Cerebellar nuclear complex (tissue), 1 donor: ENCODE measurements at places on chromosomes 16 and 17.

DNA sequence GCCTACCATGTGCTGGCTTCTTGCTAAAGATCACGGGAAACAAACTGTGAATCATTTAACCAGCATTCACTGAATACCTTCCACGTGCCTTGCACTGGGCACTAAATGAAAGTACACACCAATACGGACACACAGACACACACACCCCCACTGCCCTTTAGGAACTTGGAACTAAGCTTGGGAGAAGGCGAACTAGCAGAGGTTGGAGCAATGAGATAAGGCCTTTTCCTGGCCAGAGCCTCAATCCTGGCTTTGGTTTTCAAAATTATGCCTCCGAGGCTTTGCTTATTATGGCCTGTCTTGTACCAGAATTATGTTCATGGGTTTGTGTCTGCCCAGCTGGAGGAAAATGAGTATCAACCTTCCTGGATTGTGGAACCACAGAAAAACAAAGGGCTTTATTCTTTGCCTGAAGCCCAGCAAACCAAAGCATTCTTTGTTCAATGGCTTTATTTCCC is 32.3 kb downstream of the CPPED1 start:
- DNase-seq, result no peak

- DNase-seq, result no peak
Observed at GRCh38 chr16:35011-35677, 18.3 kb downstream of the POLR3K start.

DNA sequence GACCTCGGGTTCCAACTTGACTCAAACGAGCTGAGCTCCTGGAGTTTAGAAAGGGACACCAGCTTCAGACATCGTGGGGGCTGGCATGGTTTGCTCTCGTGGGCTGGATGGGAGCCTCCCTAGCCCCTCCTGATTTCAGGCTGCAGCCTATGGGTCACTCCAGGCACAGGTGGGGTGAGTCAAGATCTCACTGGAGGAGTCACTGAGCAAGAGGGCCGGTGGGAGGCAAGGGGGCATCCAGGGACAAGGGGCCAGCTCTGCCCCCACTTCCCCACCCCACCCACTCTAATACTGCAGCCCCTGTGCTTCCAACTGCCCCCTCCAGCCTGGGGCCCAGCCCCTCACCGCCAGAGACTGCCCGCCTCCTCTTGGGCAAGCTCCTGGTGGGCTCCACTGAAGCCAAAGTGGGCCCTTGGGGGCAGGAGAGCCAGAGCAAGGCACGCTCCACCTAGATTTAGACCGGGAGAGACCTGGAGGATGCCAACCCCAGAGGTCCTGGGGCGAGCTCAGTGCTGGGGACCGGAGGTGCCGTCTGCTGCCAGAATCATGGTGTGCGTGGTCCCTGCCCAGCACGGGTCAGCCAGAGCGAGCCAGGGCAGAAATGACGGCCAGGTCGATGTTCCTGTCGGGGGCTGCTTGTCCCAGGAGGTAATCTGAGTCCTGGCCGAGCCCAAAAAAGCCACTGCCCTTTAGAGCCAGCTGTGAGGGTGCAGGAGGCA is 6.4 kb downstream of the SLC16A3 start:
- no peak for DNase-seq

- no peak for DNase-seq
Observed at GRCh38 chr17:34869641-34870040, 91.6 kb downstream of the CCT6B start.

GRCh38 chr16:52785653-52786052 is 238.7 kb upstream of the TOX3 start:
- DNase-seq, result no peak

DNA sequence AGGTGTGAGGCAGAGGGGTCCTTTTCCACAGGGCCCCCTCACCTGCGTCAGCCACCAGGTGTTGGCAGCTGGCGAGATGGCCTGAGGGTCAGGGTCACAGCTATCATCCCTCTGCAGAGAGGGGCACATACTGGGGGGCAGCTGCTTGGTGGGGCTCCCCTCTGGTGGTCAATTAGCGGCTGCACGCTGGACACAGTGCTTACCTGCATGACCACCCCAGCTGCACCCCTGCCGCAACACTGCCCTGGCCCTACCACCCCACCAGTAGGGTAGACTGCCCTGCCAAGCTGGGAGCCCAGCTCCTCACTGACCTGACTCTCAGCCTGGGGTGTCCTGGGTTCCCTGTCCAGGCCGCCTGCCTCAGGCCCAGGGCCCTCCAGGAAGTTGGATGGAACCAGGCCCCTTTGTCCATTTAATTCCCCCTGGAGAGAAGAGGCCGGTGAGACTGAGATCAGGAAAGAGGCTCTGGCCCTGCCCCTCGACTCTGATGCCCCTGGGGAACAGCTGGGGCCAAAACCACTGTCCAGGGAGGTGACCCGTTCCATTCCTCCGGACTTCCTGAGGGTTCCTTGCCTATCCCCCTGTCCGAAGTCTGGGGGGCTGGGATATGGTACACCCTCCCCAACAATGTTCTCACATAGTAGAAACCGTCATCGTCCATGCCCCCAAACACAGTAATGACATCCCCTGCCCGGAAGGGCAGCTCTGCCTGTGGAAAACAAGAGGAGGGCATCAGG is 23.7 kb downstream of the TSPOAP1 start:
- no peak for DNase-seq
